ENCODE measurements at places on chromosomes 3 and 15.

DNA sequence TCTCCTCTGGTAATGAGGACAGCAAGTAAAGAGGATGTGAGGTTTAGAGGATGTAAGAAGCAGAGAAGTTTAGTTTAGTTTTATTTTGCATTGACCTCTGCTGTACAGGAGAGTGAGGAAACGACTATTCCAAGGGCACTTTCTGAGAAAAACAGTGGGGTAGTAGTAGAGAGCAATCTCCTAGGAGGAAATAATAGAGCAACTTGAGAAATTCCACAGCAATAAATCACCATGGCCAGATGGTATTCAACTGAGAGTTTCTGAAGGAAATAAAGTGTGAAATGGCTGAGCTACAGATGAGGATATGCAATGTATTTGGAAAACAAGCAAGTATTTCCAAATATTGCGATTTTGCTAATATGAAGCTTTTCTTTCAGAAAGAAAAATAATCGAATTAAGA lies 118.9 kb downstream of the DPH6 start:
- no peak for DNase-seq

DNA sequence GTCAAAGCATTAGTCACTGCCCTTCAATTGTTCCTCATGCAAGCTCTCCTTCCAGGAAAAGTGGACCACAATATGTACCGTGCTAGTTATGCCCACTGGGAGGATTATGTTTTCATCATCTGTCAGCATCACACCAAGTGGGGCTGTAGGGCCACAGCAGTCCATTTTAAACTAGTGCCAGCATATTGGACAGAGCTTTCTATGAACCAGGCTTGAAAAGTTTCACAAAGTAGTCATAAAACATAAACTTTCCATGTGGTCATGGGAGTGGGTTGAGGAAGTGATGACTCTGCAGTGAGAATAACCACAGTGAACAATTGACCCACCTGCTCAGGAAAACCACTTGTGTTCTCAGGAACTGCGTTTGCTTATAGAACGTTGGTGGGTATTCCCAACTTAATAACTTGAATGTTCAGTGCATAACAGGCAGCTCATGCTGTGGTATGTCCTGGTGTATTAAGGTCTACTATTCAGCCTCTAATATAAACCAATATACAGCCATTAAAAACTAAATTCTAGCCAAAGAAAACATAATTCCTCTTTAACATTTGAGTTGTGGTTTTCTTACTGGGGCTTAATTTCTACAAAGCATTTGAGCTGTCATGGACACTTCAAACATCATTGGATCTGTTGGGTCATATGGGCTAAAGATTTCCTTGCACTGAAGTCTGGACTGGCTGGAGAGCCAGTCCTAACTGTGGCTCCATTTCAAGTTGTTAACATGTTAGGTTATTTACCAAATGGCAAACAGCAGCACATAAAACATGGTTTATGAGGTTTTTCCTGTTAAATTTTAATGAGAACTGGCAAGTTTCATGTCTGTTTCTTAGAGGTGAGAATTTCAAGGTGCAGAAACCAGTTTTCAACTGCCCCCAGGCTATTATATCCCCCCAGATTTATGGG lies 274.1 kb downstream of the OTOL1 start:
- DNase-seq, result no peak

DNA sequence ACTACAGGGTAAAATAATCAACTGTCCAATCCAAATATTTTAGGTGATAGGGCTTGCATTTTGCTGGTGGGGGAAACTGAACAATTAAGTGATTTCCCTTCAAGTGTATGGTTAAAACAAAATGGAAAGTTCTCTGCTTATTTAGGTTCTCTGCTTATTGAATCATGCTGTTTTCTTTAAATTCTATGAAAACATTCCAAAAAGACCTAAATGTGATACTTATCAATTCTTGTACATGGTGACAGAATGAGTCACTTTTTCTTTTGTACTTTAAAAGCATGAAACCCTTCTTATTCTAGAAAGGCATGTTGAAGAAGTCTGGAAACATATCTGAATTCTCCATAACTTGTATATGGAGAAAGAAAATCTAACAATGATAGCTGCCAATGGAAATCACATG lies 192.6 kb downstream of the FMN1 start:
- DNase-seq, result no peak

DNA sequence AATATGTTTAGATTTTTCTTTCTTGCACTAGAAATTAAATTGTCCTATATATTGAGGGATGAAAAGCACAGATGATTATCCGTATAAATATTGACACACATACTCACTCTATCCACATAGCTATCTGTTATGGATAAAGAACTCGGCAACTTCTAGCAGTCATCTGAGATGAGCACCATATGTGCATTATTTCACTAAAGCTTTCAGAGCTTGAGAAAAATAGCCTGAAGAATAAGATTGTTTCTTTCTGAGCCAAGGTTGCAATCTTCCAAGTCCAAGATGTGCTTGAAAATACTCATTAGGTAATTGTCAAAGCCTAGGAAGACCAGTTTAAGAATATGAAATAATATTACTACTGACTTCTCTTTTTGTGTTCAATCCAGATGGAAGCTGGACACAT lies 40.5 kb downstream of the COL8A1 start:
- no peak for DNase-seq

- no peak for DNase-seq
Observed at GRCh38 chr3:185479373-185479945, 19.4 kb downstream of the TMEM41A start.

- DNase-seq, result no peak
Observed at GRCh38 chr15:86163816-86164215, 84.1 kb downstream of the AGBL1 start.
